ENCODE measurements at places on chromosomes 16 and 17.

- DNase-seq = peak; percentile 35
Measured at GRCh38 chr16:55711959-55712876, 56.4 kb downstream of the SLC6A2 start.

- DNase-seq = no peak
Measured at GRCh38 chr16:84730406-84731106, 30.8 kb downstream of the USP10 start.

GRCh38 chr17:5526821-5527598 lies 40.6 kb downstream of the MIS12 start:
- DNase-seq = peak; percentile 47

DNA sequence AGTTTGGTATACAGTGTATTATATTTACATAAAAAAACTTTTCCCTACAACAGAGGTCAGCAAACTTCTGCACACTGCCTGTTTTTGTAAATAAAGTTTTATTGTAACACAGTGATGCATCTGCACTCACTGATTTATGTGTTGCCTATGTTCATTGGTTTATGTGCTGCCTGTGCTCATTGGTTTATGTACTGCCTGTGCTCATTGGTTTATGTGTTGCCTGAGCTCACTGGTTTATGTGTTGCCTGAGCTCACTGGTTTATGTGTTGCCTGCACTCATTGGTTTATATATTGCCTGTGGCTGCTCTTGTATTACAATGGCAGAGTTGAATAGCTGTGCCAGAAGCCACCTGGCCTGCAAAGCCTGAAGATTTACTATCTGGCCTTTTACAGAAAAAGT lies 81.6 kb downstream of the MYH11 start:
- no peak for DNase-seq

- DNase-seq = no peak
Measured at GRCh38 chr16:60712144-60712543, 1324.1 kb downstream of the CDH8 start.

GRCh38 chr16:16017812-16018211 lies 68.4 kb downstream of the ABCC1 start:
- no peak for DNase-seq

- no peak for DNase-seq
Measured at GRCh38 chr17:40112718-40113109, 9.1 kb upstream of the MSL1 start.

DNA sequence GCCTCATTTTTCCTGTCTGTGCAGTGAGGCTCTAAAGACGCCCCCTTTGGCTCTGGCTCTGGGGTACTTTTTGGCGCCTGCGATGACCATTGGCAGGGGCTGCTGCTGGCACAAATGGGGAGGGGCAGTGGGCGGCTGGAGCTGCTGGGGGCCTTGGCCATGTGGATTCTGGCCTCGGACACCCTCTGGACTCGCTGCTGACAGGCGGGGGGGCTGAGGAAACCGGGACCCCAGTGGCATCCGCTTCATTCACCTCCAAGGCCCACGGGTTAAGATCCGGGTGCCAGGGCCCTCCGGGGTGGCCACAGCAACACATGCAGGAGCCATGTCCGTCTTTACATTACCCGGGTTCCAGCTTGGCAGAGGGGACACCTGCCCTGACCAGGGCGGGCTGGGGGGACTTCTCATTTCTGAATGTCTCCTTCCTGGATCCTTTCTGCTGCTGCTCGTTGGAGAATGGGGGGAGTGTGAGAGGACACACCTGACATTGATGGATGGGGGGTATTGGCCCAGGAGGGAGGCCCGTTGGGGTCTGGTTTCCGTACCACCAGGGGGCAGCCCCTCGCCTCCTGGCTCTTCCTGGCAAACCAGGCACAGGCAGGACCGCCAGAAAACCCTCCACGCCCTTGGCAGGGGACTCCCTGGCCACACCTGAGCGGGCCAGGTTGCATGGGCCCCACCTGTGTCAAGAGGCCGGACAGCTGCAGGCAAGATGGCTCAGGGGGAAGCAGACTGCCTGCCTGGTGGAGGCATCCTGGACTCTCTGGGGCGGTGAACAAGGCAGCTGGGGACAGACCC lies 21.8 kb downstream of the GSE1 start:
- DNase-seq = no peak

- peak; percentile 4 for DNase-seq
Measured at GRCh38 chr16:19223235-19224170, 55.5 kb downstream of the SYT17 start.

DNA sequence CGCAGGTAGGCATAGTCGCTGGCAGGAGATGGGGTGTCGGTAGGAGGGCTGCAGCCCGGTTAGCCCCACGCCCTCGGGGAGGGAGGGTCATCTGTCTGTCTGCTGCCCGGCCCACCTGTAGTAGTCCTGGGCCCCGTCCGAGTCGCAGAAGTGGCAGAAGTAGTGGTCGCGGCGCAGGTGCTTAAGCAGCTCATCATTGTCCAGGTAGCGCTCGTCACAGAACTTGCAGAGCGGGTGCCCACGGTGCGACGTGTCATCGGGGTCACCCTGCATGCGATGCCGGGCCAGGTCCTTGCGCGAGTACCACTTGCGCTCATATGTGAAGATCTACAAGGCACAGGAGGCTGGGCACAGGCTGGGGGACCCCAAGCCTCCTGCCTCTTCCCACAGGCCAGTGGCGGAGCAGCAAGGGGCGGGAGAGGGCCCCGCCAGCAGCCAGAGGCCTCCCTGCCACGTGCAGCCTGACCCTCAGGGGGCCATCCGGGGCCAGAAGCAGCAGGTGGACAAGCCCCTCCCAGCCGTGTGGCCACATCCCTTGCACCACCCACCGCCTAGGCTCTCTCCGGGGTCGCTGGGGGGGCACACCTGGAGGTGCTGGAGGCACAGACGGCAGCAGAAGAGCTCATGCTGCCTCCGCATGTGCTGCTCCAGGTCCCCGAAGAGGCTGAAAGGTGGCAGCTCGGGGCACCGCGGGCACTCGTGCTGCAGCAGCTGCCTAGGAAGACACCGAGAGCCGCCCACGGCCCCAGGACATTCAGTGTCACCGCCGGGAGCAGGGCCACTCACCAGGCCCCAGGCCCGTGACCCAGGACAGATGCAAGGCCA lies 7.0 kb downstream of the ZNF598 start:
- DNase-seq = no peak

DNA sequence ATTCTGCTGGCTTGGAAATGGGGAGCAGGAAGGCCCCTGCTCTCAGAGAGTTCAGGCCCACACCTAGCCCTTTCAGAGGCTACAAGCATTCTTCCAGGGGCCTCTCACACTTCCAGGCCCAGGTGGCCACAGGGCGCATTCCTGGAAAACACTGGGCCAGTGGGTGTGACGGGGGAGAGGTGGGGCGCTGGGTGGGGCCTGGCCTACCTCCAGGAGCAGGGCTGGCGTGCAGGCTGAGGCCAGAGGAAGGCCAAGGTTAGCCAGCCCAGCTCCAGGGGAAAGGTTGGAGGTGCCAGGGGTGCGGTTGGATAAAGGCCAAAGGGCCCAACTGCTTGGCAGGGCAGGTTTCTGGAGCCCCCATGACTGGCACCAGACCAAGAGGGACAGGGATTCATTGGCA lies 198.2 kb downstream of the MAF start:
- no peak for DNase-seq

DNA sequence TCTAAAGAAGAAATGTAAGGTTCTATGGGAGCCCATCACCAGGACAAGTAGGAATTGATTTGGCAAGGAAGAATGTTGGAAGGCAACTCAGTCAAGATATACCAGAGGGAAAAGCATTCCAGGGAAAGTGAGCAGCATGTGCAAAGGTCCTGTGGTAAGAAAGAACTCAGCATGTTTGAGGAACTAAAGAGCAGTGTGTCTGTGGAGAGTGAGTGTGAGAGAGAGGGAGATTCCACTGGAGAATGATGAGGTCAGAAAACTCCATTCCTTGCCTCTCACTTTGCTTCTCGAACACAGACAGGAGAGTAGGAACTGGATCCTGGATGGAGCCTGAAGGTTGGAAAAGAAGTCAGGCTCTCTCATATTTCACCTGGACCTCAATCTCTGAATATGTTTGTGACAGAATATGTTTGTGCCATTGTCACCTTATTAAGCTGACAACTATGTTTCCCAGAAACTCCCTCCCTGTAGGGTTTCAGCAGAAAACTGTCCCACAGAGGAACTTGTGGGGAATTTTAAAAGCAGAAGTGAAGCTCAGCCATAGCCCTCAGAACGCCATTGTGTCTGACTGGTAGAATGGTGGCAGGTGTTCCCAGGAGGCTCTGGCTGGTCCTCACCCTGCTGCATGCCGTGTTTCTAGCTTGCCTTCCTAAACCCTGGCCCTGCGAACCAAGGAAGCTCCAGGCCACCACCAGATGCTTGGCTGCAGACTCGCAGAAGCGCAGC lies 382.4 kb upstream of the XYLT1 start:
- no peak for DNase-seq

DNA sequence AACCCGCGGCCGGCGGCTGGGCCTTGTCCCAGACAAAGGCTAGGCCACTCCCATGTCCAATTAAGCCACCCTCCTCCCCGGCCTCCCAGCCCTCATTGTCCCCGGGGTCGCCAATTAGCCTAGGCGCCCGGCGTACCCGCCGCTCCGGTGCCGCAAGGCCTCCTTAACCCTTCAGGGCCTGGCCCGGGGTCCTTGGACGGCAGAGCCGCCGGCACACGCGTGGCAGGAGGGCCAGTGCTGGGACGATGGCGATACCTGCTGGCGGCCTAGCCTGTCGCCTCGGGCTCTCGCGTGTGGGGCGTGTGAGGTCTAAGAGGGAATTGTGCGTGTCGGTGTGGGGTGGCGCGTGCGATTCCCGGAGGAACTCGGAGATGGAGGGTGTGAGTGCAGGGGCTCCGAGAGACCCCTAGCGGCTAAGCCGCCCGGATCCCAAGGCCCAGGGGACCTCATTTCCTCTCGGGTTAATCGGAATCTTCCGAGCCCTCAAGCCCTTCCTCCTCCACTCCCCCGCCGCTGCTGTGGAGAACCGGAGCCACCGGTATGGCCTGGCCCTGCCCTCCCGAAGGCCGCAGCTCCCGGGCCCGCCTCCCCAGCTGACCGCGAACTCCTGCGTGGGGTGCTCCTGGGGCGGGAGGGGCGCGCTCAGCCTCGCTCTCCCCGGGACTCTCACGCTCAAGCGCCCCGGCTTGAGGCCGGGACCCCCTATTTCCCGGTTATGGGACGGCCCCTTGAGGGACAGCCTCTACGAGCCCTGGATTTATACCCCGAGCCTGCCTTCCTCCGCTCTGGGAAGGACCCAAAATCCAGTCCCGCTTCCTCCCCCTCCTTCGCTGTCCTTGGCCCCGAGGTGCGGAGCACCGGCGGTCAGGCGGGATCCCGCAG lies 11.9 kb downstream of the TBX2 start:
- DNase-seq = no peak

- no peak for DNase-seq
Measured at GRCh38 chr17:45127207-45127547, 5.1 kb downstream of the PLCD3 start.

GRCh38 chr17:19720631-19721426 lies 4.4 kb upstream of the SLC47A2 start:
- no peak for DNase-seq

DNA sequence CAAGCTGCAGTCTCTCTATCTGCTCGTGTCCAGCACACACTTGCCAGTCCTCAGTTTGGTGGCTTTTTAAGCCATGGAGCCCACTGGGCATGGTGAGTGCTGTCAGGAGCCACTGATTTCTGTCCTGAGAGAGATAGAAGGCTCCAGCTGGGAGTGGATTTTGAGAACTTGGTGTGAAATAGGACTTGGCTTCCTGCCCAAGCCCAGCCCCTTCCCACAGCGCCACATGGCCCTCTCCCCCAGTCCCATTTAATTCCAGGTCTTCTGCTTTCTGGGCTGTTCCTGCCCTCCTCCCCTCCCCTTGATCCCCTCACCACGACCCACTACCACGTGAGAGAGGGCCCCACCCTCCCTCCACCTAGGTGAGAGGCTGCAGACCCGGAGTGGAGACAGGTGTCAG lies 14.4 kb upstream of the ABCC3 start:
- no peak for DNase-seq

GRCh38 chr17:9123594-9124553 lies 102.6 kb downstream of the NTN1 start:
- no peak for DNase-seq

DNA sequence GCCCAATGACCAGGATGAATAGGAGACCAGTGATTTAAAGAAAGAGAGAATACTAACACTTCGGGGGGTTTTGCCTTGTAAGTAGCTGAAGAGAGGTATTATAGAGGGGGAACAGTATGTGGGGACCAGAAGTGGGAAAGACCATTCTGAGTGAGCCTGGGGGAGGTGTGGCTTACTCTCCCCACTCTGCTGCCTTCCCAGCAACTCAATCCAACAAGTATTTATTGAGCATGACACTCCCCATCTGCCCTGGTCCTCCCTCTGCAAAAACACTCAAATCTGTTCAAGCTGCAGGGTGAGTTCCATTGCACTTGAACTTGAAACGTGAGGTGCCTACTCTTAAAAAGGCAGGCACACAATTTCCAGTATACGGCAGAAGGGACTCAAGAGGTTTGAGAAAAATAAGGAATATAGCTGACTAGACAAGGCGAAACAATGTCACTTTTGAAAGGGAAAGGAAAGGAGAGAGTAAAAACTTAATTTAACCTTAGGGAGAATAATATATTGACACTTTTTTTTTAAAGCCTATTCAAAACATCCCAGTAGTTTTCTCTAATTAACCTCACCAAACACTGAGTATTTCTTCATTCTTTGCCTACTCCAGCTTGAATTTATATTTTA lies 8.2 kb downstream of the FAM117A start:
- DNase-seq = no peak

DNA sequence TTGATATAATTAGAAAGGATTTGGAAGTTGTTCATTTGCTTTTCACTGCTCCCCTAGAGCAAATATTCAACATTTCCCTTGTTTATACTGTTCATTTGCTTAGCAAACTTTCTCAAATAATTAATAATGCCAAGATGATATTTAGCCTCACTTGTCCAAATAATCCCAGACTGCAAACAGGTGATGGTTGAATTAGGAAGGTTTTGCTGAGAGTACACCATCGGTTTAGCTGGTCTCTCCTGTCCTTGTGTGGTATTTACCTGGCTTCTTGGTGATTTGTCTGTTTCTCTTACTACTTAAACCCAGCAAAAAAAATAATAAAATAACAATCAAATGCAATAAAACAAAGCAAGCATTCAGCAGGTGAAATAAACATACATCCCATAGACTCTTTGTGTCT lies 6.5 kb downstream of the KATNIP start:
- no peak for DNase-seq

GRCh38 chr17:58999500-58999899 lies 107.2 kb downstream of the TRIM37 start:
- DNase-seq = no peak

GRCh38 chr16:88759245-88759975 lies 25.6 kb downstream of the PIEZO1 start:
- DNase-seq = no peak

DNA sequence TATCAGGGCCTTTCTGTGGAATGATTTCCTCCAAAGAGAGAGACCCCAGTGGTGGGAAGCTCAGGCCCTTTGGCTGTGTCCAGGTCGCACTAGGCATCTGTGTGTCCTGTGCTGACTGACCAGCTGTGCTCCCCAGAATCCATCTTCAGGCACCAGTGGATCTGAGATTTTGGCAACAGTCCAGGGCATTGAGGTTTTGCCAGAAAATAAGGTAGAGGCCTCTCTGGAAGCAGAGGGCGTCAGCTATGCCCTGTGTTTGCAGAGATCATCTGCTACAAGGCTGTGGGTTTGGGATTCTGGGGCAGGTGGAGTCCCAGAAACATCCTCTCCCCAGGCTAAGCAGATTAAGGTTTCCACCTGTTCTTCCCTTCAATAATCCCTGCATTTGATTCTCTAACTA lies 57.5 kb upstream of the TOB1 start:
- no peak for DNase-seq
